Activated naive CD4-positive, alpha-beta T cell treated with Interleukin-2 at 50 U/mL for 16 hours (primary cell): ENCODE measurements at places on chromosomes 3 and 15.

DNA sequence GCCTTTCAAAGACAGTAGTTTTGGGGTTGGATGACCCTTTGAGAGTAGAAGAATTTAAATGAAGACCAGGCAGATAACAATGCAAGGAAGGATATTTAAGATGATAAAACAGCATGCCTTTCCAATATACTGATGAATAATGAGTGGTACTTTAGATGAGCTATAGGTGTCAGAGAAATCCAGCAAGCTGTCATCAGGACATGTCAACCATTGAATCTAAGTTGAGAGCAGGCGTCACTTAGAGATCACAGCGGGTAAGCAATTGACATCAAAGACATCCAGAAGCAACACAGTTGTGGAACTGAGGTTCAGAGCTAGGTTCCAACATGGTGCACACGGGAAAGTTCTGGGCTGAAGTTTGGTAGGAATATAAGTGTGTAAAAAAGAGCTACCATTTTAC, 25.0 kb downstream of the CCDC54 start:
- DNase-seq, result no peak

DNA sequence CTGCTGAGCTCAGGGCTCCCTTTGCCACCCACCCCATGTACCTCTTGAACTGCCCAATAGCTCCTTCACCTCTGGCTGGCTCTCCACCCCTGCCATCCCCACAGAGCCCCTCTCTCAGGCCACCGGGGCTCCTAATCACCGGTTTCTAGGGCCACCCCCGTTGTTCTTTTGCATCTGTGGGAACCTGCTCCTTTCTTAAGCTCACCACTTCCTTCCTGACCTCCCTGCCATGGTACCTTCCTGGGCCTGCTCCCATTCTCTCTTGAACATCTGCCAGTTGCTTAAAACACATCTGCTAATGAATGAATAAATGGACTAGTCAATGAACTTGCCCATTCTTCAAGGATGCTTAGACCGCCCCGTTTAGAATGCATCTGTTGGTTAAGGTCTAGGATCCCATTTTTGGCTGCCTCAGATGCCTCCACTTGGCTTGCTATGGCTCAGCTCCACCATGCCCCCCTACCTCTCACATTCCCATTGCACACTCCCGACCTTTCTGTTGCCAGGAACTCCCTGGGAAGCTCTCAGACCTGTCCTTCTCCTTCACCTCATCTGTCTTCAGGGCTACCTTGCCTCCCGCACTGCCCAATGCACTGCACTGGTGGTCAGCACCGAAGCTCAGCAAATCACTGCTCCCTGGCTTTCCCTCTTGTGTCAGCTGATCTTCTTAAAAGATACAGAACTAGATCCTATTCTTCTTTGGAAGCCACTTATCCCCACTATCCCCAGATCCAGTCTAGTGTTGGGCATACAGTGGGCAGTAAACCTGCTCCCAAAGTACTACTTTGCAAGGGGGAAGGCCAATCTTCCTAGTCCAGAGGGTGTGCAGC, 9.1 kb downstream of the AMOTL2 start:
- no peak for DNase-seq

DNA sequence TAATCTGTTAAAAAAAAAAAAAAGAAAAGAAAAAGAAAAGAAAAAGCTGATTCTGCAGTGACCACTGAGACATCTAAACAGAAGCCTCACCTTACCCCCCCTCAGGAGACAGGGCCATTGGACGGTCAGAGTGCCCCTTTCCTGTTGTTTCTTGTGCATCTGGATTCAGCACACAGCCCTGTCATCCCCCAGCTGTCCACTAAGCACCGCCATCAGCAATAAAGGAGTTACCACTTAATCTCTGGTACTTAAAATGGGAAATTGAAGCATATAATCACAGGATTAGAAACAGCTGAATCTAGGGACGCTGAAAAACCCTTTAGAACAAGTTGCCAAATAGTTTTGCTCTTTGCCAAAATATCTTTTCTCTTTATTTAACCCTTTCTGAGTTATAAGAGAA, 62.5 kb downstream of the TRIM69 start:
- no peak for DNase-seq

DNA sequence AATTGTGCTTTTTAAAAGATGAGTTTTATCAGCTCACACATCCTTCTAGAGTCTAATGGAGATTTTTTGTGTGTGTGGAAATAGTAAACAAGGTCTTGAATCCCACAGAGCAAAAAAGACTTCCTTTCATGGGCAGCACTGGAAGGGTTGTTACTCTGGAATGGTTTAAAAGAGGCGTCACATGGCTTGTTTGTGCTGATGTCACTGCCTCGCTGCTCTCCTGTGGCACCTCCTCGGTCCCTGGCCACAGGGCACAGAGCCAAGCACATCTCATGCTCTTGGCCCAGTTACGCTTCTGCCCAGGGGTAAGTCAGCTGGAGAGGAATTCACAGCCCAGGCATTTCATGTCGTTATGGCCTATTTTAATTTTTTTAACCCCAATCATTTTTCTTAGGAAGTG, 53.2 kb downstream of the PGPEP1L start:
- DNase-seq, result no peak

GRCh38 chr15:101085311-101085700, 166.1 kb downstream of the LRRK1 start:
- no peak for DNase-seq
